ENCODE measurements at places on chromosomes 4 and X.
A peak's percentile ranks its signal among the peaks of the same experiment; 100 is the strongest.

DNA sequence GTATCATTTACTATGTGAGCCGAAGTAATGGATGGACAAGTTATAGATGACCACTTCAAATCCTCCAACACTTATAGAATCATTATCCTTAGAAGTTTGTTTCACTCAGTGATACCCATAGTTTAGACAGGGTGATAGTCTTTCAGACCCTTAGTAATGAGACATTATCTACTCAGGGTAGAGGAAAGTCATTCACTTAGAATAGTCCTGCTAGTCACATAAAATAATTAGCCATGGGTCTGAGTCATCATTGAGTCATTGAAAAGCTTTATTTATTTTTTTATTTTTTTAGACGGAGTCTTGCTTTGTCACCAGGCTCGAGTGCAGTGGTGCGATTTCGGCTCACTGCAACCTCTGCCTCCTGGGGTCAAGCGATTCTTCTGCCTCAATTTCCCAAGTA lies 321.7 kb upstream of the FSTL5 start:
- no peak for DNase-seq

GRCh38 chr4:2266821-2267220 lies 4.9 kb upstream of the MXD4 start:
- no peak for DNase-seq

GRCh38 chr4:17286752-17287460 lies 225.0 kb downstream of the QDPR start:
- DNase-seq: no peak

GRCh38 chrX:38036466-38036865 lies 30.1 kb downstream of the SYTL5 start:
- no peak for DNase-seq

DNA sequence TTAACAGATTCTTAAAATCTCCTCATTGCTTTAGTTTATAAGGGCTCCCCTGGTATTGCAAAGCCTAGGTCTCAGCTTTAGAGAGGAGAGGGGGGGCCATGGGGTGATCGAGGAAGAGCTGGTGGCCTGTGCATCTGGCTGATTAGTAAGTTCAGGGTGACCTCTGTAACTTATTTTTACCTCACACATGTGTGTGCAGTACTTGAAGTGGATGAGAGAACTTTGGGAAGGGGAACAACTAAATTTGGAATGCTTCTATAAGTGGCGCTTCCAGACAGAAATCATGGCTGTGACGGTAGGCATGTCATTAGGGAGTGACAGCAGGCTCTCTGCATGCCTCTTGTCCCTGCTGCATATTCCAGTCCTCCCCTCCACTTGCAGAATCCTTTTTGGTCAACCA lies 41.9 kb downstream of the FRAS1 start:
- no peak for DNase-seq

GRCh38 chr4:122423246-122423645 lies 33.3 kb downstream of the IL2 start:
- no peak for DNase-seq

GRCh38 chrX:45768666-45769236 lies 568.1 kb upstream of the DIPK2B start:
- no peak for DNase-seq

DNA sequence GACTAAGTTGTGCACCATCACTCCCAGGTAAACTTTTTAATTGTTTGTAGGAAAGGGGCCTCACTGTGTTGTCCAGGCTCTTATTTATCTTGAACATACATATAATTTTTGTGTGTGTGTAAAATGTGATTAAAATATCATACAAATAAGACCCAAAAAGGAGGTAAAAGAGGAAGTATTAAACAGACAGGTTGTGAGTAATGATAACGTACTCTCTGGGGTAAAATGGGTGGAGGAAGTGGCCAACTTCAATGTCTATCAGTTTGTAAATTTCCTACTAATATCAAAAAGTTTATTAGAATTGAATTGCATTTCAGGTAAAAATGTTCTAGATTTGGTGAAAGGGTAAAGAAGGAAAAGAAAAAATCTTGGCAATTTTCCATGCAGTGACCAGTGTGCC lies 48.8 kb downstream of the SULT1E1 start:
- no peak for DNase-seq

DNA sequence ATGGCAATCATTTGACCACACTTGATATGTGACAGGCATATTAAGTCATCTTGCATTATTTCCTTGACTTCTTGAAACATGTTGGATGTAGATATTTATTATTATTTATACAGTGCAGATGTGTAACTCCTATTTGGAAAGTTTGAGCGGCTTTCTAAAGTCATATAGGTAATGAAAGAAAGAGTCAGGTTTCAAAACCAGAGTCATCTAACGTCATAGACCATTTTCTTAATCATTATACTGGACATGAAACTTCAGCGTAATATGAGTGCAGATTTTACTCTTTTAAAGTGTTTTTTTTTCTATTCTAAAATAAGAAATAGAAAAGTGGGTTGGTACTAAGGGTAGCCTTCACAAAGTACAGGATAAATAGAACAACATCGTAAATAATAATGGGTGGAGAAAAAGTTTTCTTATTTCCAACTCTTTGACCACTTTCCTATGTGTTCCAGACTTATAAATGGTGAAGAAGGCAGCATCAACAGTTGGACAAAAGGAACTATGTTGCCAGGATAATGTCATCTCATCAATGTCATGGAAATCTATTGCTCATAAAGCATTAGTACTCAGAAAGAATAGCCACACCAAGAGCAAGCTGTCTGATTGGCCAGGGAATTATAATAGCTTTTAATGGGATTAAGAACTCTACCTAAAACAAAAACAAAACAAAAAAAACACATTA lies 108.0 kb upstream of the PCDH18 start:
- no peak for DNase-seq

- DNase-seq: peak; percentile 26
Observed at GRCh38 chr4:48093991-48094416, 40.0 kb downstream of the TXK start.

- DNase-seq: no peak
Observed at GRCh38 chrX:139020801-139021200, 309.3 kb upstream of the FGF13 start.

DNA sequence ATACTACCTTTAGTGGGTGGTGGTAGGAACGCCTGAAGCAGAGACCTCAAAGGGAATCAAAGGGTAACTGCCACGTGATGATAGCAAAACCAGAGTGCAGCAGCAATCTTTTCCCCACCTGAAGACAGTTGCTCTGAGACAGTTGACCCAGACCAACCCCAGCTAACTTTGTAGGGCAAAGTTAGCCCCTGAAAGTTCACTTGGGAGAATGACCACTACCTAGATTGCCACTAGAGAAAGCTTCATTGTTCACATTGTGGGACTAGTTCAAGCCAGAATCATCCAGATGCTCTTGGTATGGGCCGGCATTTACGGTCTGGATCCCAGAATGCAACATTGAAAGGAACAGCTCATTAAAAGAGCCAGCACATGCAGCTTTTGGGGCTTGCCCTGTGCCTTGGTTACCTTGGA lies 4.1 kb downstream of the SEPTIN6 start:
- DNase-seq: no peak

DNA sequence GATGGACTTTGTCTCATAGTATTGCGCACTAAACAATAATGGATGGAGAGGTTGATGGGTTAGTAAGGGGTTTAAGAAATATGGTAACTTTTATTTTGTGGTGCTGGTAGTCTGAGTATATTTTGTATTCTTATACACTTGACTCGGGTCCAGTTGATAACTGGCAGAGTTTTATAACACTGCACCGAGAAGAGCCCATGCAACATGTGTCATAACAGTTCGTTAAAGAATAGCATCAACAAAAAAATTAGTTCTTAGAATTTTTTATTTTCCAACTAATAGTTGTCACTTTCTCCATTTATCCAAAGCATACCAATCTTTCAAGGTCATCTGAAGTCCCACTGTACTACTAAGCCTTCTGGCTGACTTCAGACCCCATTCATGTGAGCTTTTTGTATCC lies 175.1 kb downstream of the SOWAHB start:
- DNase-seq: no peak

GRCh38 chr4:157978680-157979361 lies 194.0 kb downstream of the GASK1B start:
- no peak for DNase-seq

- DNase-seq: no peak
Observed at GRCh38 chr4:41619161-41619560, 81.2 kb downstream of the LIMCH1 start.

DNA sequence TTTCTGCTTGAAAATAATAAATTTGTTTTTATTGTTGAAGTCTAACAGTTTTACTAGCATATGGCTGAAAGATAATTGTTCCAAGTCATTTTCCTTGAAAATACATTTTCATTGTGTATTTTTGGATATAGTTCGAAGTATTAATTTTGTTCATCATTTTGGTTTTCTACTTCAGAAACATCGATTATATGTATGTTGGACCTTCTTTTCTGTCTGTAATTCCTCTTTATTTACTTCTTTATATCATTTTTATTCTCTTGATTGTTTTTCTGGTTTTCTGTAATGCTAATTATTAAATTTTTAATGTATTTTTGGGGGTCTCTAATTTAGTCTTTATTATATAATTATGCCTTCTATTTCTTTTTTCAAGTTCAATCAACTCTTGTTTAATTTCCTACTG lies 407.1 kb upstream of the FRG1 start:
- DNase-seq: no peak

DNA sequence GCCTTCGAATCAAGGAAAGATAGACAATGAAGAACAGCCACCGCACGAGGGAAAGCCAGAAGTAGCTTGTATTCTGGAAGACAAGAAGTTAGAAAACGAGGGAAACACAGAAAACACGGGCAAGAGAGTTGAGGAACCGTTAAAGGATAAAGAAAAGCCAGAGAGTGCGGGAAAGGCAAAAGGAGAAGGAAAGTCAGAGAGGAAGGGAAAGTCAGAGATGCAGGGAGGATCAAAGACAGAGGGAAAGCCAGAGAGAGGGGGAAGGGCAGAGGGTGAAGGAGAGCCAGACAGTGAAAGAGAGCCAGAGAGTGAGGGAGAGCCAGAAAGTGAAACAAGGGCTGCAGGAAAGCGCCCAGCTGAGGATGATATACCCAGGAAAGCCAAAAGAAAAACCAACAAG lies 1.4 kb downstream of the TCEAL2 start:
- no peak for DNase-seq

GRCh38 chrX:49618574-49618973 lies 19.8 kb downstream of the GAGE1 start:
- DNase-seq: no peak

- DNase-seq: peak; percentile 34
Observed at GRCh38 chrX:80808881-80809411, 731 bp downstream of the BRWD3 start.

DNA sequence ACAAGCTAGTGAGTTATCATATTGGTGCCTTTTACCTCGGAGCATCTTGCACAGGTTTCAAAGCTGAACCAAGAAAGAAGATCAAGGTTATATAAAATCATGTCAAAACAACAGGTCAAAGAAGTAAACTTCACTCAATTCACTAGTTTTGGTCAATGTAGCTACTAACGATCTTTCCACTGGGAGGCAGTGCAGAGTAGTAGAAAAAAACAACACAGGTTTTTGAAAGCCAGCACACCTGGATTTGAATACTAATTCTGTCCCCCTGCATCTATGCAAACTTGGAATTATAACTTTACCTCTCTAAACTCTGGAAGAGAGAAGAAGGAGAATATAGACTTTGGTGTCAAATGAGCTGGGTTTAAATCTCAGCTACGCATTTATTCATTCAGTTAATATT lies 266.1 kb downstream of the GRIA3 start:
- DNase-seq: no peak

DNA sequence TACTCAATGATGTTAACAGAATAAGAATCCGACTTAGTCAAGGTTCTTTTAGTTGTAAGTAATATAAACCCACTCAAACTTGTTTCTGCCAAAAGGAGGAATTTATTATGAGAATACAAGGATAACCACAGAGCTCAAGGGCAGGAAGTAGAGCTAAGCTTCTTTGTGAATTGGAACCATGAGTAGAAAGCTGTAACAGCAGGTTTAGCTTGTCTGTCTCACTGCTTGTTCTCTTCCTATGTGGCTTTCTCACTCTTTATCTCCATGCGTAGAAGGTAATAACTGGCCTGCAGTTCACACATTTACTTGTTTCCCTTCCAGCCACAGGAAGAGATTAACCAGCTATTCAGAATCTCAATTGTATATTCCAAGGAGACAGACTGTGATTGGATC lies 378.3 kb downstream of the PPP1R2C start:
- no peak for DNase-seq

DNA sequence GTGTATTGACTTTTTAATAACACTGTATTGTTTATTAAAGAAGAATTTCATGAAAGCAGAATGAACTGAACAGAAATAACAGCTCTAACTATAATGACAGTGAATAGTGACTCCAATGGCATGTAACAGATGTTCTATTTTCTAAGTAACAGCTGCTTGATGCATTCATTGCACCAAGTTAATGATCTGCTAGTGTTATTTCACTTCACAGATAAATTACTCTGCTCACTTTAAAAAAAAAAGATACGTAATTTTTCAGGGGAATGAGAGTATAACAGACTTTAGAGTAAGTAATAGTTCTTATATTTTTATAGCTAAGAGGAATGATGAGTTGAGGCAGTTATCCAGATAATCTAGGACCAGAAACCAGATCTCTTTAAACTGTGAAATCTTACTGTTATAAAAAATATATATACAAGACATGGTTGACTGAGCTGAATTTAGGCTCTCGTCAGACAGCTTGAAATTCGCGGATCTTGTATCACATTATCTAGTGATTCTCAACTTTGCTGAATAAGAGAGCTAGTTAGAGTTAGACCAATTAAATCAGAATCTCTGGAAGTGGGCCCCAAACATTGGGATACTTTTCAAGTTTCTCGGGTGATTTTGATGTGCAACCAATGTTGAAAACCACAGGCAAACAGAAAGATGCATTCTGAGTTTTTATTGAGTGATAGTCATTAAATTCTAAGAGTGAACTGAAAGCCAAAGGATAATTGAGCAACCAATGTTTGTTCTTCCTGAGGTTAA lies 840.7 kb downstream of the DMD start:
- no peak for DNase-seq

GRCh38 chr4:158826882-158827281 lies 58.1 kb downstream of the FNIP2 start:
- DNase-seq: no peak

DNA sequence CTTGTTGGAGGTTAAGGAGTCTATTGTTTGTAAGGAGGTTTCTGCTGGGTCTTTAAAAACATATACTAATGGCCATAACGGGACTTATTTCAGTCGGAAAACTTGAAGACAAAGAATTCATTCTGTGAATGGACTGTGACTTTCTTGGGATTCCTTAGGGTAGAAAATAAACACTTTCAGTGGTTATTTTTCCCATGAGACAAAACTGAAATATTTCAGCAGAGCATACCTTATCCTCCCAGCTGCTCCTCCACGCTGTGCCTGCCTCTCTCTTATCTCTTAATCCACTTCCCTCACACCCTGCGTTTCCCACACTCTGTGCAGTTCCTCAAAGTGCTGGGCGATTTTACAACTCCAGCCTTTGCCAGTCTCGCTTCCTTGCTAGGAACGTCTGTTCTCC lies 47.1 kb upstream of the SORBS2 start:
- DNase-seq: no peak

- DNase-seq: no peak
Observed at GRCh38 chr4:48259748-48260147, 9.9 kb downstream of the TEC start.

GRCh38 chr4:4572821-4573220 lies 31.0 kb upstream of the STX18 start:
- DNase-seq: no peak
